DMS 273 treated with DMSO at 0.1 percent for 48 hours (cell line): ENCODE measurements at places on chromosomes 3 and 15.

GRCh38 chr15:88627463-88627862 is 6.3 kb downstream of the AEN start:
- DNase-seq, result no peak

DNA sequence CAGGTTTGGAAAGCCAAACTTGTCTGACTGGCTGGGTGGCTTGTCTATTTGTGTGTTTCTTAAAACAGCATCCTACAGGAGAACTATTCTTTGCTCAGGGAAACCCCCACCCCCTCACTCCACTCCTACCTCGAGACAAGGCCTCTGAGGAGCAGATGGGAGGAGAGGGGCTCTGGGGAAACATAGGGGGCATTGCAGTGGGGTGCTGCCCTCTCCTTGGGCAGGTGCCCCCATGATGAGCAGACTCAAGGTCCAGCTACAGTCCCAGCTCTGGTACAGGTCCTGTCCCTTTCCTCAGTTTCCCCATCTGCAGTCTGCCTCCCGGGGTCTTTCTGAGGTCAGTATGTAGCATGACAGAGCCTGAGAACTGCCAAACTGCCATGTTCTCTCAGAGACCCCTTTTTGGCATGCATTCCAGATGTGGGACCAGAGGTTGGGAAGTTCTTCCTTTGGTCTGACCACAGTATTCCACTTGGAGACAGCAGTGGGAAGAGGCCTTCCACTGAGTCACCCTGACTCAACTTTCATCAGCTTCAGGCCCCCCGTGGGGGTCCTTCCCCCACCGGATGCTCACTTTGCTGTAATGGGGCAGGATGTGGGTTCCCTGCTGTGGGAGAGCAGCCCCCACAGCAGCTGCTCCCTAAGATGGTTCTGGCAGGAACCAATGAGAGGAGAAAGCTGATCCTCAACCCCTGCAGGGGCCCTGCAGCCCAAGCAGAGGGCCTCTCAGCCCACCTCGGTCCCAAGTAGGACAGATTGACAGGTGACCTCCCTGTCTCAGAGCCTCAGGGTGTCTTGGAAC is 32.3 kb upstream of the CYP11A1 start:
- DNase-seq, result no peak

DNA sequence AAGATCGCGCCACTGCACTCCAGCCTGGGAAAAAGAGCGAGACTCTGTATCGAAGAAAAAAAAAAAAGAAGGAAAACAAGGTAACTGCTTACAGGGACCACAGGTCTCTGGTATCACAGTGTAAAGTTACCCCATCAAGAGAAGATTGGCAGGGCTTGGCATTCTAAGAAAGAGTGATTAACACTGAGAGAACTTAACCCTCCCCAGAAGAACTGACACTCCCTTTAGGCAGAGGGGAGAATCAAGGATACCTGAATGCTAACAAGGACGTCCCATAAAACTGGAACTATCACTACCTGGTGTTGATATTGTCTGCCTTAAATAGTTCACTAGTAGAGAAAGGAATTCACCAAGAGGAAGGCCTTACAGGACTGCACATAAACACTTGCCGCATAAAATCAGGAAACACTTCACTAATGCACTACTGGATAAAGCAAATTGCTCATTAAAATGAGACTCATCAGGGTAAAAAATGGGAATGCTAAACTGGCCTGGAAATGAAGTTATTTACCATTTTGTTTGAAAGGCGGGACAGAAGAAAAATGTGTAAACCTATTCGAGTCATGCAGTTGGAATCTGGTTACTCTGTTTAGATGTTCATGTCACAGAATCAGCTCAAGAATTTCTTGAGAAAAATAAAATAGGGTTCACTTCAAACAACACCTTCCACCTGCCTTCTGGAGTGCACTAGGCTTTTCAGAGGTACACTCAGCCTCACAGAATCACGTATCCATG is 121.6 kb downstream of the FOXP1 start:
- no peak for DNase-seq

DNA sequence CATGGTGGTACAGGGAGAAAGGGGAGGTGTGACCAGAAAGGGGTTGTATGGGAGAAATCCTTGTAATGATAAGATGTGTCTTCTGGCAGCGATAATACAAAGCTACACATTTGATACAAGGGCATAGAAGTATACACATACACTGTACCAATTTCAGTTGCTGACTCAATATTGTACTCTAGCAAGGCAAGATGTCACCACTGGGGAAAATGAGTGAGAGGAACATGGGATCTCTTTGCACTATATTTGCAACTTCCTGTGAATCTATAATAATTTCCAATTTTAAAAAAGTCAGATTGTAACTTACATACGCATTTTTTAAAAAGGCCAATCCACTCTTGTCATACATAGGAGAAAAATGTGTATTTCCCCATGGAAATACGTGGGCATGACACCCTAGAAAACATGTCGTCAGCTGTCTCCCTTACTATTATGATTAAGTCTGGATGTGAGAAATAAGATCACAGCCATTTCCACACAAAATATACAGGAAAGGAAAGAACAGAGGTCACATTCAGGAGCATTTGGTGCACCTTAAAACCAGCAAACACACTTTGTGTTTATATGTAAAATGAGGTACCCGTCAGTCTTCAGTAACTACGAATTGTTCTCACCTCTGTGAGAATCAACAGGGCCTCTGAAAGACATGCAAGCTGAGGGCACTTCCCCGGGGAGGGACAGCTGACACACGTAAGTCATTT is 22.9 kb downstream of the PRR23E start:
- no peak for DNase-seq

- DNase-seq, result no peak
These were observed 23.7 kb upstream of the PRTG start for GRCh38 chr15:55766676-55767075.

DNA sequence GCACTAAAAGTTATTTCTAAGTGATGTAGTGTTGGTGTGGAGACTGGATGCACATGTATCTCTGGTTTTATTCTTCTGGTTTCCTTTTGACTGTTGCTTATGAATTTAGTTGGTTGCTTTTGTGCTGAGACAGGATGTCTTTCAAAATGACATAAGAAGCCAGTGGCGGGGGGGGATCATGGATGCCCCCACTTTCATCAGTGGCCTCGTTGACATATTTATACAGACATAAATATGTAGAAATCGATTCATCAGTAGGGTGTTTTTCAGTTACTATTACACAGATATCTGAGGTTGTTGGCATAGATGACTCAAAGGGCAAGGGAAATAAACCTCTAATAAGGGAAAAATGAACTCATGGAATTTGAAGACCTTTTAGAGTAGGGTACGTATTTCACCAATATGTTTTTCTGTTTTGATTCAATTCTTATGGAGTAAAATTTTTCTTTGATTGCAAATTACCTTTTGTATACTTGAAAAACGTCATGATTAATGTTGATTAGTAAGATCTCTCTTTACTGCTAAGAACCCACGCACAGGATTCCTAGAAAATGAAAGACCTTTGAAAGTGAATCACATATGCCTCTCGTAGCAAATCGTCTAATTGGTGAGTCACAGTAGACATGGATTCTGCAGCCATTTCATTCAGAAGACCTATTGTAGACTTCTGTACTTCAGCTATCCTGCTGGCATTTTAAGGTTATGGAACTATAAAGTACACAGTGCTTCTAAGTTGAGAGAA is 97.4 kb upstream of the RBMS3 start:
- no peak for DNase-seq

GRCh38 chr15:42493679-42494078 is 1.8 kb upstream of the SNAP23 start:
- no peak for DNase-seq
